ENCODE measurements at places on chromosomes 1 and 21.
A peak's percentile ranks its signal among the peaks of the same experiment; 100 is the strongest.

- DNase-seq, result peak; percentile 58
Measured at GRCh38 chr1:36386265-36387140, 779 bp upstream of the STK40 start.

GRCh38 chr1:8481650-8482380, 163.9 kb downstream of the SLC45A1 start:
- DNase-seq, result no peak

GRCh38 chr1:183986941-183987340, 50.6 kb downstream of the COLGALT2 start:
- no peak for DNase-seq

DNA sequence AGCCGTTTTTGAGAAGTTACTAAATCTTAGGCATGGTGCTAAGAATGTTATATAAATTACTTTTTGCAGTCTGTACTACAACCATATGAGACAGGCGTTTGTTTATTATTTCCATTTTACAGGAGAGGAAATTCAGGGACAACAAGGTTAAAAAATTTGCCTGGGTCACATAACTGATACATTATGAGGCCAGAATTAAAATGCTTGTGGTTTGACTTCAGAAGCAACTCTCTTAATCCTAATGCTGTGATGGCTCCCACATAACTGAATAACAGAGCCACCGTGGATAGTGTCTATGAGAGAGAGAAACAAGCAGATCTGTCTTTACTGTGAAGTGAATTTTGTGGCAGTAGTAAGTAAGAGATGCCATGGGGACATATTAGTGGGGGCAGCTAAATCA, 184.9 kb downstream of the NCAM2 start:
- DNase-seq, result no peak

DNA sequence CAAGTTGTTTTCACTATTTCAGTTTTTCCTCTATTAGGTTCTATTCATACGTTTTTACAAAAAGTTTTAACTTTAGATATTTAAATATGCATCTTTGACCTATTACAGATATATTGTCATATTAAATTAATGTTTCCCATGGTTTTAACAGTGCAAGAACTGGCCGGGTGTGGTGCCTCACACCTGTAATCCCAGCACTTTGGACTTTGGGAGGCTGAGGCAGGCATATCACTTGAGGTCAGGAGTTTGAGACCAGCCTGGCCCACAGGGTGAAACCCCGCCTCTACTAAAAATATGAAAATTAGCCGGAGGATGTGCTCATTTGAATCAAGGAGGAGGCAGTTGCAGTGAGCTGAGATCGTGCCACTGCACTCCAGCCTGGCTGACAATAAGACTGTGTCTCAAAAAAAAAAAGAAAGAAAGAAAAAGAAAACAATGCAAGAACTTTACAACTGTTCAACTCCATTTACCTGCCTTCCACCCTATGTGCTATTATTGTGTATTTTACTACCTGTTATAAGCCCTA, 19.8 kb upstream of the TINAGL1 start:
- DNase-seq, result no peak

DNA sequence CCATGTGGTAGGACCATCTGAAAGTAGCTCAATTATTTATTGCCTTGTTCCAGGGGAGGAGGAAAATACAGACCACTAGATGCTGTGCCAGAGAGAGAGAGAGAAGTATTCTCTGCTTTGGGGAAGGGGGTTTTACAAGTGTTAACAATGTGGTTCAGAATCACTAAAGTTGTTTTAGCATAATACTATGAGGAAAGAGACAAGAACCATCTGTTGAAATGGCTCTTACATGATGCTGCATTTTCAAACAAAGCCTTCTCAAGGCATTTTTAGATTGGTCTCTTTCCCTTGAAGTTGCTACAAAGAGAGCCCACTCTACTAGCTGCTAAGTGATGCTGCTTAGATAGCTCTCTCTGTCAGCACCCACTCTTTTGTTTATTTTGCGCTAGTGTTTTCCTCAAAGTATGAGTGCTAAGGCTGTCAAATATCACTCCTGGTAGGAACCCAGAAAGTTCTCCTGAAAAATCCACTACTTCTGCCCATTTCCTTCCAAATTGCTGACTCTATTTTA, 255.1 kb downstream of the NFIA start:
- peak; percentile 58 for DNase-seq

GRCh38 chr1:232728507-232729263, 76.5 kb upstream of the MAP10 start:
- peak; percentile 25 for DNase-seq

All from kidney (tissue), 22 donors.